ENCODE measurements at places on chromosomes 6 and 20.

- no peak for DNase-seq
These were observed 38.4 kb upstream of the PRND start for GRCh38 chr20:4683261-4683660.

GRCh38 chr6:158850807-158851115 lies 31.6 kb upstream of the EZR start:
- DNase-seq, result no peak

DNA sequence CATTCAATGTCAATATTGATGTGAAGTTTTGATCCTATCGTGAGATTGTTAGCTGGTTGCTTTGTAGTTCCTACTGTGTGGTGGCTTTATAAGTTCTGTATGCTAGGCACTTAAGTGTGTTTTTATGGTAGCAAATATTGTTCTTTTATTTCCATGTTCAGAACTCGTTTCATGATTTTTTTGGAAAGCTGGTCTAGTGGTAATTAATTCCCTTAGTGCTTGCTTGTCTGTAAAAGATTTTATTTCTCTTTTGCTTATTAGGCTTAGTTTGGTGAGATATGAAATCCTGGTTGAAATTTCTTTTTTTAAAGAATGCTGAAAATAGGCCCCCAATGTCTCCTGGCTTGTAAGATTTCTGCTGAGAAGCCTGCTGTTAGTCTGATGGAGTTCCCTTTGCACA lies 27.8 kb upstream of the PLCB1 start:
- DNase-seq, result no peak

- no peak for DNase-seq
These were observed 198.9 kb downstream of the CLIC5 start for GRCh38 chr6:45816674-45817297.

- no peak for DNase-seq
These were observed 99.3 kb downstream of the RAMACL start for GRCh38 chr6:166487148-166487547.

DNA sequence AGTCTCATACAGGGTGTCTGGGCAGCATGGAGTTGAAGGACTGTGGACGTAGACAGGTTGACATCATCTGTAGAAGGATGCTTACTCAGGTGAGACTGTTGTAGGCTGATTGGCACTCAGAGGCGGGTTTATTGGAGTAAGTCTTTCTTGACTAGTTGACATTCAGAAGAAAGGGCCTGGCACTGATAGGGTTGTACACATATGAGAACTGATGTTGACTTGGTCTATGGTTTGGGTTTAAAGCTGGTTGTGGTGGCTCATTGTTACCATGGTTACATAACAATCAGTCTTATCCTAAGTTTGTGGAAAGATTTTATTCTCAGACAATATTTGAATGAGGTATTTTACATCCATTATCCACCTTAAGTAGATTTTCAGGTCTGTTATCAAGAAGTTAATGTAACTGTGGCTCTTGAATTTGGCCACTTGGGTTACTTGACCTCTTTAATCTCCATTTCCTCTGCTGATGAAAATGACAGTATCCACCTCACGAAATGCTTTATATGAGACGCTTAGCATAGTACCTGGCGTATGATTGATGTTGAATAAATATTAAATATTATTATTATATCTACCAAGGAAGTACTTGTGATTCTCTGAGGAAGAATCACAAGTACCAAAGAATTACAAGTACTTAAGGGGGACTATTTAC lies 109.3 kb downstream of the DNAH8 start:
- DNase-seq, result no peak

GRCh38 chr6:300494-301198 lies 8.4 kb downstream of the DUSP22 start:
- no peak for DNase-seq

DNA sequence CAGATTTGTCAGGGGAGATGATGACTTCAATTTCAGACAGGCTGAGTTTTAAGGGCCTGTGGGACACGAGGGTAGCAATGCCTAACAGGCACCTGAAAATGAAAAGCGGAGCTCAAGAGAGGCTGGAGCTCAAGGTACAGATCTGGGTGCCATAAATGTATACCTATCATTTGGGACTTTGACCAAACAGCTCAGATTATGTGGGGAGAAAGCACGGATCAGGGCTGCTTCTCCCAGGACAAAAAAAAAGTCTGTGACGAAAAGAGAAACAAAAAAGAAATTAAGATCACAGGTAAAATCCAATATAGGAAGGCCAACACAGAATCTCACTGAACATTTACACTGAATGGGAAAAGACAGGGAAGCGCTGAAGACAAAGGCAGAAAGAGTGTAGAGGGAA lies 1.9 kb downstream of the PRELID3B start:
- DNase-seq, result no peak

- no peak for DNase-seq
These were observed 40.0 kb downstream of the RSPH3 start for GRCh38 chr6:158960026-158960425.

GRCh38 chr6:37323580-37323979 lies 30.2 kb upstream of the RNF8 start:
- no peak for DNase-seq

GRCh38 chr20:56412949-56413348 lies 889 bp downstream of the CASS4 start:
- no peak for DNase-seq

DNA sequence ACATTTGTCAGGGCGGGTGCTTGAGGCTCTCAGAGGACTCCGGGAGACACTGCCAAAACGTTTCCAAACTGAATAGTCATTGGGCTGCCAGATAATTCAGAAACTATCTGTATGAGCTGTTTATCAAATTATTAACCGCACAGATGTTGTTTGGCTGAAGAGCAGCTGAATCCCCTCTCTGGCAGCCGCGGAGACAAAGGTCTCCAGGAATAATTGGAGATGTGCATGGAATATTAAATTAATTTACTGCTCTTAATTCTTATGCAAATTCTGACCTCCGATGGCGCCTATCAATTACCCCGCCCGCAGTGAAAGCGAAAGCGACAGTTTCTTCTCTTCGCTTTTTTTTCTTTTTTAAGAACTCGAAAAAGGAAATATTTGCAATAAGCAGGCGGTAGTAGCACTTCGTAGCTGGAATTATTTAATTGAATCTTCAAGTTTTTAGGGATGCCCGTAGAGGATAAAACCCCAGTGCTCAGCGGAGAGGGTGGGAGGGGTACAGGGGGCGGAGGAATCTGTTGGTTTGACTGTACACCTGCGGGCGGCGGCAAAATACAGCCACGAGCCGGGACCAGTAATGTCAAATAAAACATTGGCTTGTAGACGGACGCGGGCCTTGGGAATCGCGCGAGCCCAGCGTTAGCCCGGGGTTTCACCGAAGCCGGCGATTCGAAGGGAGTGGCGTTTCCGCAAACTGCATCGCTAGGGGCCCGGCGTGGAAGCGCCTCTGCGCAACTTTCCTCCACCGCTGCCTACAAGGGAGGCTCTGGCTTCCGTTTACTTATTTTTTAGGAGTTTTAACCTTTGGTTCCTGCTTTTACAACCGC lies 6.2 kb downstream of the LINC00237 start:
- no peak for DNase-seq

- DNase-seq, result no peak
These were observed 125.7 kb downstream of the SLC23A2 start for GRCh38 chr20:4875578-4876067.

GRCh38 chr6:36110863-36111262 lies 19.4 kb upstream of the MAPK13 start:
- DNase-seq, result no peak

GRCh38 chr20:11207749-11208502 lies 534.1 kb upstream of the JAG1 start:
- no peak for DNase-seq

DNA sequence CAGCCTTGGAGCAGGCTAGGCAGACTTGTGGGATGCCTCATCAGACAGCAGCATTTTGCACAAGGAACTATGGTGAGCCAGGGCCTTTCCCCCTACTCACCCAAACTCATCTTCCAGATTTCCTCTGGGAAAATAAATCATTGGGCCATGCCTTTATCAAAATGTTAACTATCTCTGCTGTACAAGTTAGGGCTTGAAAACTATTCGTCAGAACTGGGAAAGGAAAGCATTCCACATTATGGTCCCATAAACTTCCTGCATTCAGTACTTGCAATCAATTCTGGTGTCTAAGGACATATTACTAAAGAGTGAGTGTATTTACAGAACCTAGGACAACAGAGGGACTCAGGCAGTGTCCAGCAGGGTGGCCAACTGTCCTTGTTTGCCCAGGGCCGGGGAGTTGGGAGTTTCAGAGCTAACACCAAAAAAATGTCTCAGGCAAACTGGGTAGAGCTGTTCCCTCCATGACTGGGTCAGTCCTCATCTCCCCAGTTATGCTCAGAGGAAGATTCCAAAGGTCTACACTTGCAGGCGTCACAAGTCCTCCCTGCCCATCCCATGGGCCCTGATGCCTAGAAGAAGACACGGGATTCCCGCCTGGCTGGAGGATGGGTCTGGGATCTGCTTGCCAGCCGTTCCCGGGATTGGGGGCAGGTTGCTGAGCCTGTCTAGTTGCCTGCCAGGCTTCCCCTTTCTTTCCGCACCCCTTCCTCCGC lies 72.2 kb downstream of the SLC22A3 start:
- no peak for DNase-seq

DNA sequence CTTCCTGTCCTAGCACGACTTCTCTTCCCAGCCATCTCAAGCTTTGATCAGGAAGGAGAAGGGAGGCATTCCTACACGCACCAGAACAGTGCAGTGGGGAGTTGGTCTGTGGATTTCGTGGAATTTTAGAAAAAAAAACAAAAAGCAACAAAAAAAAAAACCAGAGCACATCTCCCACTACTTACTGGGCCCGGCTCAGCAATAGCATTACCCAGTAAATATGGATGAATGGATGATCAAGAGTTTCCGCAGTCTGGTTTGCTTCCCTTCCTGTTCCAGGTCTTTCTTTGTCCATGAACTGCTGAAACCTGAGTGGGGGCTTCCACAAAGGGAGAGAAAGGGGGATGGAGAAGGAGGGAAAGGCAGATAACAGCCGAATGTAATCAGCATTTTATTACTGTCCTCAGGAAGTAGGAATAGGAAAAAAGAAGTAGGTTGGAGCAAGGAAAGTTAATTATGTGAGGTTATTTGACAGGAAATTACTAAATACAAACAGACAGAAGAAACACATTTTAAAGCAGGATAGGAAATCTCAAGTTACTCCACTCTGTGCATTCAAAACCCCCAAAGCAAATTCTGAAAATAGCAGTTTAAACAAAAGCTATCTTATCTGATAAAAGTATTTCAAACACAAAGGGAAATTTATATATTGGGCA lies 349.0 kb downstream of the PRL start:
- DNase-seq, result no peak

DNA sequence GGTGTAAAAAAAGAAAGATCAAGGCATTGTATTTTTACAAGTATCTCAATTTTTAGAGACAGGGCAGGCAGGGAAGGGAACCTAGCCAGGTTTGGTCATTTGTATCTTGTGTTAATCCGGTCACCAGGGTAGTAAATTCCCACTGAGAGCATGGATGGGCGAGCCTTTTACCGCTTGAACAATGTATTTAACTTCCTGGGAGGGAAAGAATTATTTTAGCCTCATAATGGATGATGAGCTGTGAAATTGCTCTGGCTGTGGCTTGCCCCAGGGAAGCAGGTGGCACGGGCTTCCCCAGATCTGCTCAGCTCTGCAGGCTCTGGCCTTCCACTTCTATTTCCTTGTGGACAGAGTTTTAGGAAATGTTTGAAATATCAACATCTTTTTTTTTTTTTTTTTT lies 72.9 kb downstream of the TOX2 start:
- DNase-seq, result no peak

DNA sequence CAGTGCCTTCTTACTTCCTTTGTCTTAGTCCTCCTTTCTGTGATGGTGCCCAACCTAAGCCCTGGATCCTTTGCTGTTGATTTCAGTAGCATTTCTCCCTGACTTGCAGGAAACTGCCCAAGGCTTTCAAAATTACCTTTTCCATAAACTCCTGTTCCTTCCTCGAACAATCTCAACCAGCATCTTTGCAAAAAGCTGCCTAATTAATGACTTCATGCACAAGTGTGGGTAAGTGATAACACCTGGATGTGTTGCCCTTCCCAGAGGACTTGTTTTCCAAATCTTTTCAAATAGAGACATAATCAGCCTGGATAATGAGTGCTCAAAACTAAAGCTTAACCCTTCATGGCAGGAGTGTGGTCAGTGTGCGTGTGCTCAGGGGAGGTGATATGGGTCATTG lies 118.0 kb downstream of the PCSK2 start:
- DNase-seq, result no peak

GRCh38 chr20:57770852-57771720 lies 61.3 kb upstream of the PMEPA1 start:
- no peak for DNase-seq

DNA sequence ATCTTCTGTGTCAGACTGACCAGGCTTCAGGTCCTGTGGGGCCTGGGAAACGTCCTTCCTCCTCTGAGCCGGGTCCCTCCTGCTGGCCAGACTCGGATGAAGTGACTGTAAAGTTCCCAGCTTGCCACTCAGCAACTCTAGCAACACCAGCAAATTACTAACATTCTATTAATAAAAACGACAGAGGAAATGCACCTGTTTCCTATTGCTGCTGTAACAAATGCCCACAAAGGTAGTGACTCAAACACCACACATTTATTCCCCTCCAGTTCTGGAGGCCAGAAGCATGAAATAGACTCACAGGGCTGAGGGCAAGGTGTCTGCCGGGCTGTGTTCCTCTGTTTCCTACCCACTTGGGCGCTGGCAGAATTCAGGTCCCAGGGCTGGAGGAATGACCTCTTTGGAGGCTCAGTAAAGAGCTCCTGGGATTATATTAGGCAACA lies 48.8 kb downstream of the CTCFL start:
- no peak for DNase-seq

GRCh38 chr6:149342525-149342924 lies 25.0 kb downstream of the TAB2 start:
- DNase-seq, result no peak

DNA sequence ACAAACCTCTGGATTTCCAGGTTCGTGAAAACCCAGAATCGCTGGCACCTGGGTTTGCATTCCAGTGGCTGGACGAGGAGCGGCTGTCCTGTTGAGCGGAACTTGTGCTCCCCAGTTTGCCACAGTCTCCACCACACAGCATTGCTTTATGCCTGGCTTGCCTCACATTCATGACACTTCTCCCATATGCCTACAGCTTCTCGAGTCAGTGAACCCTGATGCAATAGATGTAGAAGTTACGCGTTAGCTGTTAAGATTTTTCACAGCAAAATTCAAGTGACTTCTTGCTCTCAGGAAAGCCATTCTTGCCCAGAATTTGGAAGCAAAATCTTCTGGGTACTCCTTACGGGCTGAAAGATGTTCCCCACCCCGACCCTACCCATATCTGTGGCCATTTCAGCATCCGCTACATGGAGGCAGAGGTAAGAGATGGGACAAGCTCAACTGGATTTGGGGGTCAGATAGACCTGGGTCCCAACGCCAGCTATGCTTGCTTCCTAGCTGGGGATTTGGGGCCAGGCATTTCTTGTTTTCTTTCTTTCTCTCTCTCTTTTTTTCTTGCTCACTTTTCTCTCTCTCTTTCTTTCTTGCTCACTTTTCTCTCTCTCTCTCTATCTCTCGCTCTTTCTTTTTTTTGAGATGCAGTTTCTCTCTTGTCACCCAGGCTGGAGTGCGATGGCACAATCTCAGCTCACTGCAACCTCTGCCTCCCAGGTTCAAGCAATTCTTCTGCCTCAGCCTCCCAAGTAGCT lies 12.4 kb upstream of the GDAP1L1 start:
- DNase-seq, result no peak

Data from DND-41 (cell line).